RCC 7860 (cell line): ENCODE measurements at places on chromosomes 7 and 10.

DNA sequence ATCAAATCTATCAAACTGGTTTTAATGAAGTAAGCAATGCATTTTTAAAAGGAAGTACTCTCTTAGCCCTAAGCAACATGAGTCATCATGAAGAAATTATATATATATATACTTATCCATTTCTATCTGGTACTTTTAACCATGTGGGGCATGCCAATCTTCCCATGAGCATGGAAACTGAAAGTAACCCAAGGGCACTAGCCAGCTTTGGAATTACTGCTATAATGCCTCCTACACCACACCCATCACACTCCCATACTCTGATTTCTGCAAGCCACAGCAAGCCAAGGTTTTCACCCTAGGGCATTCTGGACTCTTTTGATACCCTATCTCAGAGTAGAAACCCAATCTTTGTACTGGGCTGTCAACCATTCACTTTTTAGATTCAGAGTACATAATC is 204.6 kb downstream of the IMMP2L start:
- DNase-seq, result no peak

DNA sequence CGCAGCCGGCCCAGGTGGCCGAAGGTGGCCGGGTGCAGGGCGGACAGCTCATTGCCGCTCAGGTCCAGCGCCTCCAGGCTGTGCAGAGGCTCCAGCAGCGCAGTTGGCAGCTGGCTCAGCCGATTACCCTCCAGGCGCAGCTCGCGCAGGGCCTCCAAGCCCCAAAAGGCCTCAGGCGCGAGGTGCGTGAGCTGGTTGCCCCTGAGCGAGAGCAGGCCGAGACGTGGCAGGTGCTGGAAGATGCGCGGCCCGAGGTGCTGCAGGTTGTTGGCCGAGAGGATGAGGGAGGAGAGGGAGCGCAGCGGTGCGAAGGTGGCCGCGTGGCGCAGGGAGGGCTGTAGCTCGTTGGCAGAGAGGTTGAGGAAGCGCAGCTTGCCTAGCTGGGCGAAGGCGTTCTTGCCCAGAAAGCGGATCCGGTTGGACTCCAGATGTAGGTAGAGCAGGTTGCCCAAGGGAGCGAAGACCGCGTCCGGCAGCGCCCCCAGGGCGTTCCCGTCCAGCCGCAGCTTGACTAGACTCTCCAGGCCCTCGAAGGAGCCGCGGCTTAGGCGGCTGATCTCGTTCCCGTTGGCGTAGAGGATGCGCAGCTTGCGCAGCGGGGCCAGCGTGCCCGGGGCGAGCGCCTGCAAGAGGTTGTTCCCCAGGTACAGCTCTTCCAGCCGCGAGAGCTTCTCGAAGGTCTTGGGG is 923 bp downstream of the TRIL start:
- no peak for DNase-seq

GRCh38 chr10:43249151-43249961 is 17.5 kb downstream of the RASGEF1A start:
- DNase-seq, result no peak

DNA sequence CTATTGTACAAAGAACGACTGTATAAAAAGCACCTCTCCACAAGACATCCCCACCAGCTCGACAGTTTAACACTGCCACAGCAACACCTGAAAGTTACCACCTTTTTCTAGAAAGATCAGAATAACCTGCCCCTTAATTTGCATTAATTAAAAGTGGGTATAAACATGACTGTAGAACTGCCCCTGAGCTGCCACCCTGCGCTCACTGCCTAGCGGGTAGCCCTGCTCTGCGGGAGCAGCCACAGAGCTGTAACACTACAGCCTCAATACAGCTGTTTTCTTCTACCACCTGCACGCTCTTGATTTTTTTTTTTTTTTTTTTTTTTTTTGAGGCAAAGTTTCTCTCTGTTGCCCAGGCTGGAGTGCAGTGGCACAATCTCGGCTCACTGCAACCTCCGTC is 140.9 kb downstream of the PARD3 start:
- DNase-seq, result no peak

- no peak for DNase-seq
These were observed 957.0 kb downstream of the LRMDA start for GRCh38 chr10:76388321-76389023.

DNA sequence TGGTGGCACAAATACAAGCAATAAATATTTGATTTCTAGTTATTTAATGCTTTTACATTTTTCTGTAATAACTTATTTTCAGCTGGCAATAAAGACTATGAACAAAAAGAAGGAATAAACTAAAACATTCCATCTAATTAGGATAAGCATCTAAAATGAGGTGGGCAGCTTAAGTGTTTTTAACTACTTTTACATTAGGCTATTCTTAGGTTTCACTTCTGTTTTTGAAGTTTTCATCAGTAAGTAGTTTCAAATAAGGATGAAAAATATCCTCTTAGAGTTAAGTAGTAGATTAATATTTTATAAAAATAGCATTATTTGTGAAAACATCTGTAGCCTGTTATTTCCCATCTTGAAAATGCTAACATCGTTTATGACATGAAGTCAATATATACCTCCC is 15.9 kb downstream of the NT5C2 start:
- no peak for DNase-seq

- DNase-seq, result no peak
These were observed 335.3 kb downstream of the SUGCT start for GRCh38 chr7:40470091-40470592.

GRCh38 chr7:146150153-146150552 is 33.6 kb downstream of the CNTNAP2 start:
- DNase-seq, result no peak
